ENCODE measurements at places on chromosomes 12 and 14.

GRCh38 chr14:61335049-61335448 lies 13.7 kb downstream of the PRKCH start:
- DNase-seq = no peak

GRCh38 chr12:129862561-129863175 lies 41.2 kb downstream of the TMEM132D start:
- no peak for DNase-seq

GRCh38 chr12:55906056-55906455 lies 21.6 kb downstream of the PYM1 start:
- DNase-seq = no peak

- DNase-seq = no peak
Measured at GRCh38 chr14:81141426-81141825, 79.3 kb downstream of the GTF2A1 start.

GRCh38 chr12:116695464-116695725 lies 42.5 kb downstream of the SPRING1 start:
- no peak for DNase-seq

DNA sequence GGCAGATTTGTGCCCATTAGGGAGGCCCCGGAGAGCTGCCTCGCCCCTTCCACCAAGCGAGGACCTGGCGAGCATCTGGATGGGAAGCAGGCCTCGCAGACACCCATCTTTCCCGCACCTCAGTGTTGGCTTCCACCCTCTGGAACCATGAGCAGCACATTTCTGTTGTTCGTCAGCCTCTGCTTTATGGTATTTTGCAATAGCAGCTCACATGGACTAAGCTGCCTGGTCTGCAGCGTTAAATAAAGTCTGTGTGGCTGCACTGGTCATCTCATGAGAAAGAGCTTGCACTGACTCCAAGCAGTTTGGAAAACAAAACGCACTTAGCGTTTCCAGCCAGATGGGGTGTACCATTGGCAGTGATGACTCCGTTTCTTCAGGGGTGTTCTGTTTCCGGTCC lies 75.8 kb downstream of the GLT1D1 start:
- DNase-seq = no peak

- DNase-seq = no peak
Measured at GRCh38 chr12:2095878-2096277, 43.1 kb downstream of the CACNA1C start.

DNA sequence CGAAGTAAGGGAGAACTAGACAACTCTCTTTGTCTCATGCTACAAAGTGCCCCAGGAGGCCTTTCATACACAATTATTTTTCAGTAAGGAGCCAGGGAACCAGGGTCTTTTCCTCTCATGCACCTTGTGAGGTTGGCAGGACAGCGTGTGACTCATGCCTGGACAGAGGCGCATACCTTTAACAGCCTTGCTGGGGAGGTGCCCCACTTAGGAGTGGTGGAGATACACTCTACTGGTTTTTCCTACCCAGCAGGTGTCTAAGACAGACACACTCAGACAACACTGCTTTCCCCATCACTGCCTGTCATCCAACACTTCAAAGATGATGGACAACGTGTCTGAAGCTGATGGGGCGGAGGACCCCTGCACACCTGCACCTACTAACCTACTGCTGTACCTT lies 49.1 kb downstream of the B4GALNT3 start:
- no peak for DNase-seq

DNA sequence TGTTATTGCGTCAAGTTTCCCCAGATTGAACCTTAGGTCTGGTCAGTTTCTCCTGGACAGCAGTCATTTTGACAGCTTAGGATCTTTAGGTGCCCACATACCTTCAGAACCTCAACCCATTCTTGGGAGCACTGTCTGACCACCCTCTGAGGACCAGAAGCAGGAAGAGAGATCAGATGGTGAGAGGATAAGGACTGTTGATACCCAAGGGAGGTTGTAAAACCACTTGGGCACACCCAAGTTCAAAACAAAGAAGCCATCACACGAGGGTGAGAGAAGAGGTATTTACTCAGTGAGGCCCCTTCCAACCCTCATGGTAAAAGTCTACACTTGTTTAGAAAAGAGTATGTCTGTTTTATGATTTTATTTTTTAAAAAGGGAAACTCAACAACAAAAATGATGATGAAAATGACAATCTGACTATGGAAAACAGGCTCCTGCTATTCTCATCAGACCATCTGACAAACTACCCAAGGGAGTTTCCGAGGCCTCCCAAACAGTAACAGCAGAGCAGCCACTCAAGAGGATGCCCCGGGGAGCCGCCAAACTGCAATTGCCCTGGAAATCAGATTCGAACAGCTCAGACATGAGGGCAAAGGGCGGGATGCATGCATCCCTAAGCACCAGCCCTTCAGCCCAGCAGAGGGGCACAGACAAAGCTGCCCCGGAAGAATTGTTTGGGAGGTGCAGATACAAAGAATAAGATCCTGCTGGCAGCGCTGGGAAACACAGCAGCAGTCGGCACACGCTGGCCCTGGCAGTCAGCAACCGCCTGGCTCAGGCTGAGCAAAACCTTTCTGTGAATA lies 162.6 kb upstream of the PLEKHG7 start:
- DNase-seq = no peak

GRCh38 chr12:94545935-94546771 lies 86.5 kb upstream of the CEP83 start:
- no peak for DNase-seq

DNA sequence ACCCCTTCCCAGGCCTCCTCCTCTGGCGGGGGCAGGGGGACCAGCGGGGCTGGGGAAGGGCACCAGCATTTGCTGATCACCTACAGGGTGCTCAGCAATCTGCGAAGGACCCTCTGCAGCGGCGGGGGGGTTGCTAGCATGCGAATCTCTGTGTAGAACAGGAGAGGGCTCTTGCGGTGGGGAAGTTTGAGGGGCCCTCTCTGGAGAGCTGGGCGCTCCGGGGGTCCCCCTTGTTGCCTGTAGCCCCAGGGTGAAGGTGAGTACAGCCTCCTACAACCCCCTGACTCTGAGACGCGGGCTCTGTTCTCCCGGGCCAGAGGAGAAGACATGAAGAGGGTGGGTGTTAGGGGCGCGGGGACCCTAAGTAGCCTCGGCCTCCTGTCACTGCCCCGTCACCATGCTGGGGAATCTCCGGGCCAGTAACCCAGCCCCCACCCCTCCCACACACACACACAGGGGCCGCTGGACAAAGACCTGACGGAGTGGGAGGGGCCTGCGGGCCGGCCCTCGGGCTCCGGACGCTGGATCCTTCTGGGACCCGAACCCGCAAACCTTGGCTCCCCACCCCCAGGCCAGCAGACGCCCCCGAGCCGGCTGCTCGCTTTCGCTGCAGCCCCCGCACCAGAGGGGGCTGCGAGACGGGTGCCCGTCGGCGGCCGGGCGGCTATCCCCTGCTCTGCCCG lies 734 bp downstream of the FIGNL2 start:
- no peak for DNase-seq

GRCh38 chr14:94110552-94111181 lies at the start of gene IFI27:
TSS of gene IFI27 (plus strand) at chr14:94110736.
- DNase-seq = no peak

DNA sequence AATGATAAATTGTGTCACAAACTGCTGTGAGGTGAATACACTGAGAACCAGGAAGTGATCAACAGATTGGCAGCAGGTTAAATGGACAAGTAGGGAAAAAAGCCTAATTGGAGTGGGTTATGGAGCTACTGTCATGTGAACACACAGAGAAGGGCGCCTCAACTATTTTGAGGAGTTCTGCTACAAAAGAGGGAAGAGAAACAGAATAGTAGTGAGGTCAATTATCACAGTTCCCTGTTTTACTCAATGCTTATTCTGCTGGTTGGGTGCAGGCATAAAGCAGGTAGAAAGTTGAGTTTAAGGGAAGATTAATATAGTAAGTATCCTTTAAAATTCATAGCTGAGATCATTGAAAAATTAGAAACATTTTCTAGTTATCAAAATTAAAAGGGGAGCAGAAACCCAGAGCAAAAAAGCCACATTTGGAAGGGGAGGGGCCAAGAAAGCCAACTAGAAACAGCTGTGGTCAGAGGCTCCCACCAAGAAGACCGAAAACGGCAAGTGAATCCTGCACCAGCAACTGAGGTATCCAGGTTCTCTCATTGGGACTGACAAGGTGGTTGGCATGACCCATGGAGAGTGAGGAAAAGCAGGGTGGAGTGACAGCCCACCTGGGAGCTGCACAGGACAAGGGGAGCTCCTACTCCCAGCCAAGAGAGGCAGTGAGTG lies 105.7 kb downstream of the ZC3H14 start:
- DNase-seq = no peak

DNA sequence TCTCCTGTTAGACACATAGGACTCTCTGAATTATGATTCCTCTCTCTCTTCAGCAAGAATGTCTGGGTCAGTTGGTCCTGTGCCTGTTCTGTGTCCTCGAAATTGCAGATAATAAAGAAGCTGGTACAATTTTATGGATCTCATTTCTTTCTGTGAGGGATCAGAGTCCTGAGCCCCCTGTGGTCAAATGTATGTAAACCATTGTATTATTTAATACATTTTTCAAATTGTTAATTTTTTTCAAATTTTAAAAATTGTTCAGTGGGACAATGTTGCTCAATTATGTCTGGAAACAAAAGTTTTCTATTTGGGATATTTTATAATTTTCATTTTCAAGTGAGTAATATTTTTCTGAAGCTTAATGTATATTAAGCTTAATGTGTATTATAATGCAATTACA lies 513.5 kb downstream of the CCER1 start:
- no peak for DNase-seq

DNA sequence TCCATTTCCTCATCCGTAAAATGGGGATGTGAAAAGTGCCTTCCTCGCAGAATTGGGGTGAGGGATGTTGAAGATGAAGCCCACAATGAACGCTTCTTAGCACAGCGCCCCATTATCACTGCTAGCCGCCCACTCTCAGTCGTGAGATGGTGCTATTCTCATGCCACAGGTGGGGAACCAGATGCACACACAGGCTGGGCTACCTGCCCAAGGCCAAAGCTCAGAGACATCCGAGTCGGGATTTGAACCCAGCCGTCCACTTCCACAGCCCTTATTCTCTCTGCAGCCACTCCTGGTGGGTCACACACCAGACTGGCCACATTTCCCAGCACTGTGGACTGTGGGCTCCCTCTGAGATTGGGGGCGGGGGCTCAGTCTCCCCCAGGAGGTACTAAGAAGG lies 55.8 kb downstream of the BCL11B start:
- DNase-seq = no peak

DNA sequence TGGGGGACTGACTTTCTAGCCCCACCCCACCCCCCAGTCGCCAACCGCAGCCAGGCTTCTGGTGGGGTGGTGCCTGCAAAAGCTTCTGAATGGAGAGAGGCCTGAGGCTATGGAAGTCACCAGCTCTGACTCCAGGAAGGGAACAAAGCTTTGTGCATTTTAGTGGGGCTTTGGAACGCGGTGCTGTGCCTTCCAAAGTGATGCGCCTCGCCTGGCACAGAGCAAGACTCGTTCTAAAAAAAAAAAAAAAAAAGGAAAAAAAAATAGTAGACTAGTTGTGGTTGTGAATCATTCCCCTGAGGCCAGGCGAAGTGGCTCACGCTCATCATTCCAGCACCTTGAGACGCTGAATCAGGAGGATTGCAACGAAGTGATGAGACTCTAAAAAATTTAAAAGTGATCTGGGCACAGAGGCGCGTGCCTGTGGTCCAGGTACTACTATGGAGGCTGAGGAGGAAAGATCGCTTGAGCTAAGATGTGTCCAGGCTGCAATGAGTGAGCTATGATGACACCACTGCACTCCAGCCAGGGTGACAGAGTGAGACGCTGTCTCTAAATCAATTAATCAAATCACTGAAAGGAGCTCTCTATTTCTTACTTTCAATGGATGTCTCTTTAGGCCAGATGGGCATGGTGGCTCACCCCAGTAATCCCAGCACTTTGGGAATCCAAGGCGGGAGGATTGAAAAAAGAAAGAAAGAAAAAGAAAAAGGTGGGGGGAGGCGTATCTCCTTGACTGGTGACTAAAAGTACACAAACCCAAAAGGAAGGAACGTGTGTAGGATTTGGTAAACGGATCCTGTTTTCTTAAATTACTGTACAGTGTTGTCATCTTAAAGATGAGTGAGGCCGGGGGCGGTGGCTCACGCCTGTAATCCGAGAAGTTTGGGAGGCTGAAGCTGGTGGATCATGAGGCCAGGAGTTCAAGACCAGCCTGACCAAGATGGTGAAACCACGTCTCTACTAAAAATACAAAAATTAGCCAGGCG lies 259.6 kb upstream of the ALG10B start:
- DNase-seq = no peak

DNA sequence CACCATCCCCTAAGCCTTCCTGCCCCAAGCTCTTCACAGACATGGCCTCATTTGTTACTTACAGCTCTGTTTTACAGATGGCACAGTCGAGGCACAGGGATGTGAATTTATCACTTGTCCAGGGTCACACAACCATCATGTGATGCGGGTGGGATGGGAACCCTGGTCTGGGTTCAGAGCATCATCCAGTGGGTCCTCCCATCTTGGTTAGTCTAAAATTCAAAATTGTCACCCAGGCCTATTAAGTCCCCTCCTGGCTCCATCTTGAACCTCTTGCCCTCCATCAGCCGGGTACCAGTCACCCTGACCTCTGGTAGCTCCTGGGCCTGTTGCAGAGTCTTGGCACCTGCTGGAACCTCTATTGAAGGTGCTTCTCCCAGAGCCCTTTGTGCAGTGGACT lies 52.9 kb downstream of the ACACB start:
- no peak for DNase-seq

- no peak for DNase-seq
Measured at GRCh38 chr12:10634427-10634826, 21.0 kb upstream of the MAGOHB start.

DNA sequence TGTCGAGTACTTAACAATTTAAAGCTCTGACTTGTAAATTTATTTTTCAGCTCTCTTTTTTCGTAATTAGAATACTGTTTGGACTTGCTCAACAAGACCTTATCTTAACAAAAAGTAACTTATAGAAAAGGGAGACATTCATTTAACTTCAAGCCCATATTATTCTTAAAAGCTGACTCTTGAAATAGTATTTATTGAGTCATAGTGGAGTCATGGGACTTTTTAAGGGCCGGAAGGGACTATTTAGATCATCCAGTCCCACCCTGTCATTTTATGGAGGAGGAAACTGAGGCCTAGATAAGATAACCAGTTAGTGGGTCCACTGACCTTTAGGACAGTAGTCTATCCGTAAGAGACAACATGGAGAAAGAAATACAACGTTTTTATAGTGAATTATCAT lies 1.5 kb downstream of the RAP1B start:
- DNase-seq = no peak

GRCh38 chr14:24051176-24051788 lies 527 bp upstream of the CARMIL3 start:
- DNase-seq = no peak

DNA sequence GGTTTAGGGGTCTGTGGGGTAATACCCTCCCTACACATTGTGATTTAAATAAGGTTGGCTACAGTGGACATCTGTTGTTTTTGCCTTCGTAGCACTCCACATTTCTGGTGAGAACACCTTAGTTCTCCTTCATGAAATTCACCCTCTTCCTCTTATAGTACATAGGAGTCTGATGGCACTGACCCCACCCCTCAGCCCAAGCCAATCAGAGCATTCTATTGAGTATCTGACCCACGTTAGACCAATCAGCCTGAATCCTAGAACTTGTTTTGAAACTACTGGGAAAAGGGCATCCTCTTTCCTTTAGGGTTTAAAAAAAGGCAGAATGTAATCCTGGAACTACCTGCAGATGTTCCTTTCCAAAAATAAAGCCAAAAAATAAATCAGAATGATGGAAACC lies 15.8 kb upstream of the LRRC9 start:
- DNase-seq = no peak

Data from mesothelial cell of epicardium (in vitro differentiated cells).